ENCODE measurements at places on chromosomes 16 and 17.

- DNase-seq = no peak
These were observed 37.2 kb upstream of the NGFR start for GRCh38 chr17:49457564-49458535.

- DNase-seq = peak; percentile 79
These were observed 175.3 kb downstream of the UTP18 start for GRCh38 chr17:51435641-51436091.

DNA sequence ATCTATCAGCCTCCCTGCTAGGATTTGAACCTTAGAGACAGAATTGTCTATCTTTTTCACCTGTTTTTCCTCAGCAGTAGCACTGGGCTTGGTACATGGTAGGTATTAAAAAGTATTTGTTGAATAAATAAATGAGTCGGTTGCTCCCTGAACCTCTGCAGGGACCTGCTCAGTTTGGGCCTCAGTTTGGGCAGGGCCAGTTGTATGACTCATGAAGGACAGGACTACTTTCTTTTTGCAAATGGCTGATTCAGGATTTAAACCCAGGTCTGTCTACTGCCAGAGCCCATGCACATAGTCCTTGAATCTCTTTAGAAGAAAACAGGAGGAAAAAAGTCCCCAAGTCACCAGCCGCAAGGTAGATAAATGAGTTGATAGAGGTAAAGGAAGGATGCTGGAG is 3.1 kb downstream of the MMP2 start:
- DNase-seq = no peak

DNA sequence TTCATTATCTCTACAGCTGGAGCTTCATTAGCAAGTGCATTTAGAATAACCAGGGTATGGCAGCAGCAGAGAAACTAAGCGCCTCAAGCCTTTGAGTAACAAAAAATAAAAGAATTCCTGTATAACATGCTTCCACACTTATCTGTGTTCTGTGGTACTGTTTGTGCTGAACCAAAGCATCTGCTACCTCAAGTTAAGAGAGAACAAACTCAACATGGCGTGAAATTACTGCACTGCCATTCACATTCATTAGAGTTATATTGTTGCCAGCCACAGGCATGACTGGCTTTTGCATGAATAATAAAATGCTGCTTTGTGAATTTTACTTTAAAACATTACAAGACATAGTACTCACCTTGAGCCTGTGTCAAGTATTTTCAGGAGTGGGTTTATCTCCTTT is 76.6 kb downstream of the NLK start:
- DNase-seq = no peak
